Activated CD8-positive, alpha-beta memory T cell treated with anti-CD3 and anti-CD28 coated beads for 24 hours (primary cell): ENCODE measurements at places on chromosomes 3 and 15.

GRCh38 chr3:51271172-51271571, 113.9 kb upstream of the MANF start:
- DNase-seq, result no peak

GRCh38 chr3:142319094-142319493, 93.7 kb upstream of the GK5 start:
- DNase-seq, result no peak

- no peak for DNase-seq
These were observed 25.7 kb upstream of the GALNT15 start for GRCh38 chr3:16148783-16149182.

DNA sequence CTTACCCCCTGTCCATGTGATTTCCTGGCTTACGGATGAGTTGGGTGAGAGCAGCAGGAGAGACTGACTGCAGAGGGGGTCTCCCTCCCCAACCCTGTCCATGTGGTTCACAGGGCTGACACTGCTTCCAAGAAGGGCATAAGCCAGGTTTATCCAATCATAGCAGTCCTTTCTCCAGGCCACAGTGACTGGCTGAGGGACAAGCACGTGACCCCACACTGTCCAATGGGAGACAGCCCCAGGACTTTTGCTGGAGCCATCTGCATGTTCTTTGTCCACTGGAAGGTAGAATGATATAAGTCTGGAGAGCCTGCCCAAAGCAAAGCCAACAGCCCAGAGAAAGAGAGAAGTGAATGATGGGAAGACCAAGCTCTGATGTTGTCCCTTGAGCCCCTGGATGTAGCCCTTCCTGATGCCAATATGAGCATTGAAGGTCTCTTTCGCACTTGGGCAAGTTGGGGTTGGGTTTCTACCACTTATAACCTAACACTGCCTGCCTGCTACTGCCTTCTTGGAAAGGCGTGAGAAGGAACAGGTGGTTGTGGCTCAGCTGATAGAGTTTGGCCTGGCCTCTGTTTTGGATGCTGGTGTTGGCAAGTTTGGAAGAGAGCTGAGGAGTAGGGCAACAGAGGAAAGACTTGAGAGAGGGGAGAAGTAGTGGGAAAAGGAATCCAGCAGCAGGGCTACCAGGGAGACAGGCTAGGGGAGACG, 41.3 kb upstream of the GRIP2 start:
- DNase-seq, result no peak

- DNase-seq, result peak; percentile 57
These were observed 298.5 kb downstream of the RPLP1 start for GRCh38 chr15:69751147-69751546.

DNA sequence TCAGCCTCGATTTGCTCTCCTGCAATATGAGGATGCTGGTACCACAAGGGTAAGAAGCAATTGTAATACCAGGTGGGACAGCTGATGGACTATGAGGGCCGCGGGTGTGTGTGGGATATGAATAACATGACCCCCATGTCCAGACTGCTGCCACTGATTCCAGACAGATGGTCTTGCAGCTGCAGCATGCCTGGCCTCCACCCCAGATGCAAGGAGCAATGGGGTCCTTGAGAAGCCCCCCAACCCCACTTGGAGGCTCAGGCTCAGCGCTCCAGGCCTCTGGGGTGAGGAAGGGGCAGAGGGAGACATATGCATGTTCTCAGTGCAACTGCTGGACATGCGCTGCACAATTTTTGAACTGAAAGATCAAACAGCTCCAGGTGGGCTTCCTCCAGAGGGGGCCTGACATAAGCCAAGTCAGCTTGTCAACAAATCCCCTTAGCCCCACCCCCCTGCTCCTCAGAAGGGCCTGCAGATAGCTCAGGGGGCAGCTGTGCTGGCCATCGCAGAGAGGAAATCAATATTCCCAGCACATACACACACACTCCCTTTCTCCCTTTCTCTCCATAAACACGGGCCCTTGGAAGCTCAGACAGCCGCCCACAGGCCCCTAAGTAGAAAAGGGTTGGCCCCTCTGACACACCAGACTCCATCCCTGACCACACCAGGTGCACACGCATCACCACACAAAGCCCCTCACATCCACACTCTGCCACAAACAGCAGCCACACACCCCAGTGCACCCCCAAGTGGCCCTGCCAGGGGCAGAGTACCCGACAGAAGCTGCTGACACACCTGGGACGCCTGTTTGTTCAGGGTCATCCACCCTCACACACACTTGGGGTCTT, 107.0 kb downstream of the IQSEC1 start:
- DNase-seq, result peak; percentile 64

GRCh38 chr3:197555281-197556261, at the start of gene BDH1:
Gene BDH1, minus strand, starts transcription at chr3:197555968. Its CDS starts 9,525 bp downstream, at chr3:197546443.
- DNase-seq, result peak; percentile 90

GRCh38 chr3:66451766-66452165, 49.1 kb downstream of the LRIG1 start:
- no peak for DNase-seq

- peak; percentile 84 for DNase-seq
These were observed 90.0 kb downstream of the APBA2 start for GRCh38 chr15:28975766-28976179.

GRCh38 chr3:39671116-39671515, 138.3 kb upstream of the MYRIP start:
- no peak for DNase-seq
